ENCODE measurements at places on chromosomes 3 and 15.

- DNase-seq, result no peak
Observed at GRCh38 chr3:9244495-9245183, 4.8 kb downstream of the SRGAP3 start.

GRCh38 chr3:79139395-79140068, 628.3 kb downstream of the ROBO1 start:
- DNase-seq, result peak; percentile 18

GRCh38 chr3:5004319-5005152, 25.3 kb downstream of the BHLHE40 start:
- no peak for DNase-seq

DNA sequence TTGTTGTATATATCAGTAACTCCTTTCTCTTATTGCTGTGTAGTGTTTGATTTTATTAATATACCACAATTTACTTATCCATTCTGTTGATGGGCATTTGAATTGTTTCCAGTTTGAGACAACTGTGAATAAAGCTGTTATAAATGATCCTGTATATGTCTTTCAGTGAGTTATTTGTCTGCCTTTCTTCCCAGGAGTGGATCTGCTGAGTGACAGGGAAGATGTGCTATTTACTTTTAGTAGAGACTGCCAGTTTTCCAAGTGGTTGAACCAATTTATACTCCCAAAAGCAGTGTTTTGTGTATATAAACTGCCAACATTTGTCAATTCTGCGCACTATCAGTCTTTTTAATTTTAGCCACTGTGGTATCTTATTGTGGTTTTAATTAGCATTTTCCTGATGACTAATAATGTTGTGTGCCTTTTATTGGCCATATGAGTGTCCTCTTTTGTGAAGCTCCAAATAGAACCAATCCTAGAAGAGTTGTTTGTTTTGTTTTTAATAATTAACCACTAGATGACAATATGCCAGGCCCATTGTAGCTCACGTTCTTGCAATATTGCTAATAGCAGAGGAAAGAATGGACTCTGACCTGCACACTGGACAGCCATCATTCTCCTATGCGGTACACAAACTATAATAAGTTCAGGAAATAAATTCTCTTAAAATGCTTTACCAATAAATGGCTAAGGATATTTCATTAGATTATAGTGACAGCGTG, 25.3 kb downstream of the TRANK1 start:
- DNase-seq, result no peak

DNA sequence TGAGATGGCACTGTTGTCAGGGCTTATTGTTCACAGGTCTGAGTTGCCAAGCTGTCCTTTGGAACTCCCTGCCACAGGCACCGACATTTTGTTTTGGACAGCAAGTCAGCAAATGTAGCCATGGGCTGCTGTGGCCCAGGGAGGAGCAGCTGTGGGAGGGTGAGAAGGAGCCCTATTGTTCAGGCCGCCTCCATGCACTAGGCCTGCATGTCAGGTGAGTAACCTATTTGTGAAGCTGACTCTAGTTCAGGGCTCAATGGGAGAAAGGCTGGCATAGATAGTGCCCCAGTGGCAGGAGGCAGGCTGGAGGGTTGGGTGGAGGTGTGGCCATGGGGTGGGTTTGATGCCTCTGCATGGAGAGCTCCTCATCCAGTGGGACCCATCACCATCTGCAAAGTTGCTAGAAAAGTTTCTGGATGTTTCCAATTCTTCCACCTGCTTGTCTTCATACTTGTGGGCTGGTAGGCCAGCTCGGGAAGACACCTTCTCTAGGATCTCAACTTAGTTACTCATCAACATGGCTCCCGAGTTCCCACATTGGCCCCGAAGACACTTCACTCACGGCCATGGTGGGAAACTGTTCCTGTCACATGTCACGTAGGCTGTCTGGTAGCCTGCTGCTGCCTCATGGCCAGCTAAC, 19.5 kb downstream of the AMOTL2 start:
- DNase-seq, result peak; percentile 23

DNA sequence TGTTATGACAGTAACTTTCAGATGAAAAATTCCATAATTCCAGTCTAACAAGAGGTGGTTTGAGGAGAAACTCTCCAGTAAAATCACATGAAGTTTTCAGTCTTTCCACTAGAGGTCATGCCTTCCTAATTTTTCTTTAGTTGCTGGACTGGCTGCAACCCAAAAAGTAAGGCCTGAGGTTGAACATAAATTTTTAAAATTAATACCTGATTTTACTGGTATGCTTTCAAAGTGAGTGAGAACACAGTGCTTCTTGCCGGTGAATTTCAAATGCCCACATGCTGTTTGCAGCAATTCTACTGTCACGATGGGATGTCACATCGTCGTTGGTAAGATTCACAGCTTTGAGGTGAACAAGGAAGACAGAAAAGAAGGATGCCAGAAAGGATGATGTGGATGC, 89.0 kb upstream of the FGF12 start:
- DNase-seq, result peak; percentile 73

- DNase-seq, result no peak
Observed at GRCh38 chr3:4138786-4139431, 164.3 kb upstream of the SETMAR start.

GRCh38 chr3:14154276-14154675, 24.1 kb downstream of the XPC start:
- no peak for DNase-seq
